ENCODE measurements at places on chromosomes 12 and 14.
A peak's percentile ranks its signal among the peaks of the same experiment; 100 is the strongest.

- DNase-seq, result no peak
Measured at GRCh38 chr14:51119411-51120051, 24.6 kb upstream of the TRIM9 start.

GRCh38 chr12:111227476-111228420, 141.1 kb downstream of the PHETA1 start:
- no peak for DNase-seq

DNA sequence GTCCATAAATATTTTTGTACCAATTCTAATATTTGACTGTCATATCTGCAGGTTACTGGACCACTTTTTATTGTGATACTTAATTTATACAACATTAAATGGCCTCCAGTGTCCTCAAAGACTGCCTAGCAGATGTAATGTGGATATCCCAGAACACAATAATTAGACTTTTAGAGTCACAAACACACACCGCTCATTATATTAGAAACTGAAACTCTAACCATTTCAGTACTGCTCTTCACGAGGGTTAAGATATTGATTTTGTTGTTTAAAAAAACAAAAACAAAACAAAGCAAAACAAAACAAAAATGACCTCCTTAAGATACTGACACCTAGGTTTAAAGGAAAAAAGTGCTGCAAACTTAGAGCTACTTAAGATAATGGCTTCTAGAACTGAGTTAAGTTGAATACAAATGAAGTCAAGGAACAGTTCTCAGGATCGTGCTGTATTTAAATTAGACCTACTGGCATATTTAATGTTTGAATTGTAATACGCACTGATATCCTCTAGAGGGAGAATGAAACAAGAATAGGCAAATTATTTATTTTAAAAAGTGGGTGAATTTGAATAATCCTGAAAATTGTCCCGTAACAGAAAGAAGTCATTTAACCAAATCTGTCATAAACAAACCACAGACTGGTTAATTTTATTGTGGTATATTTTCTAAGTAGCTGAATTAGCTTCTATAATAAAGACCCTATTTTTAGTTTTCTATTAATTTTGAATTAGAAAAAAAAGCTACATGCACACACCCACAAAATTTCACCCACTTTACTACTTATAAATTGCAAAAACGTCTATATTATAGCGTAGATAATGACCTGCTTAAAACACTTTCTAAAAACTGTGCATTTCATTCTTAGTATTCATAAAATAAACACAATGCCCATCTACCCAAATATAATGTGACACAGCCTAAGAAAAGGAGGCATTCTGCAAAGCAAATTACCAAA, 395.2 kb upstream of the DCN start:
- peak; percentile 30 for DNase-seq

GRCh38 chr12:26001530-26001929, 43.0 kb downstream of the RASSF8 start:
- DNase-seq, result no peak

DNA sequence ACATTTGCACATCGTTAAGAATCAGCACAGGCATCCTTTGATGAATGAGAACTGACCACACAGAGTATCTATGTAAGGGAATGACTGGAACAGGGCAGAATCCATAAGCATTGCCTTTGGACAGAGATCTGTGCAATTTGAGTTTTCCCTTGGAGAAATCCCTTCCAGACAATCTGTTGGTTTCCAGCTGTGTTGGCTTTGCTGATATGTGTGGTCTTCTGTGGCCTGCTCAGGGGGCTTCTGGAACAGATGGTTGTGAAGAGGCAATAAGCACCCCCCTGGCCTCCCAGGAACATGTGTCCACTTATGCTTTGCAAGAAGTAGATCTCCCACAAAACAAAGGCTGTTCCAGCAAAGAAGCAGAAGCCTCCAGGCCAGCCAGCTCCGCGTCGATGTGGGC, 111.4 kb upstream of the TMEM132C start:
- no peak for DNase-seq

DNA sequence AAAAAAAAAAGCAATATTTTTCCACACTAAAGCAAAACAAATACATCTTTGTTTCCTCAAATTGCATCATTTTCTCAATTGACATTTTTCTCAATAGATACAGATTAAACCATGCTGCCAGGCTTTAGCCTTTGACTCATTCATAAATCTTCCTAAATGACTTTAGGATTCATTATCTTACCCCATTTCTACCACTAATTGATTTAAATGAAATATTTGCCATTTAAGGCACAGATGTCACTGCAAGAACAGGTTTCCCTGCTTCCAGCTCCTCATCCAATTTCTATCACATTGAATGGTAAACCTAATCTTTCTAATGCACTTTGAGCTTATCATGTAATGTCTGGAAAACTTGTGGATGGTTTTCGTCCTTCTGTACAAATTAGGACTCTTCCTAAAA, 298.7 kb downstream of the RPL10L start:
- DNase-seq, result no peak

- no peak for DNase-seq
Measured at GRCh38 chr14:31283578-31284252, 76.1 kb upstream of the HECTD1 start.

DNA sequence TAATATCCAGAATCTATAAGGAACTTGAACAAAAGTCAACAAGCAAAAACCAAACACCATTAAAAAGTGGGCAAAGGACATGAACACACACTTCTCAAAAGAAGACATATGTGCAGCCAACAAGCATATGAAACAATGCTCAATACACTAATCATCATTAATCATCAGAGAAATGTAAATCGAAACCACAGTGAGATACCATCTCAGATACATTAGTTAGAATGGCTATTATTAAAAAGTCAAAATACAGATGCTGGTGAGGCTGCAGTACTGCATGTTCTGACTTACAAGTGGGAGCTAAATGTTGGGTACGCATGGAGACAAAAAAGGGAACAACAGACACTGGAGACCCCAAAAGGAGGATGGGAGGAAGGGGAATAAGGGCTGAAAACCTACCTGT, 67.1 kb downstream of the BLTP3B start:
- DNase-seq, result no peak

DNA sequence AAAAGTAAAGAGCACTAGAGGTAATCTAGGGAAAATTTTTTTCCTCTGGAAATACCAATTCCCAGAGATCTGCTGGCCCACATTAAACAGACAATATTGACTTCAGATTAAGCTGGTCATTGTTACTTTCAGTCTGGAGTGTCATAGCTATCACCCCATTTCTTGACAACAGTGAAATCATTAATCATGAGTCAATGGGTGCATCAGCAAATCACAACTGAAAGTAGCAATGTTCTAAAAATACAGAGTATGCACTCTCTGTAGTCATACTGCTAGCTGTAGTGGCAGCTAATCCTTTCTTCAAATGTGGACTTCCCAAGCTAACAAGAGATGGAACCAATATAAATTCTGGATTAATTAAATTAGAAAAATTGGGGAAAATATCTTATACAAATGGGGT, 129.9 kb downstream of the CPNE8 start:
- no peak for DNase-seq

GRCh38 chr14:106419376-106419965, 893.1 kb downstream of the TMEM121 start:
- no peak for DNase-seq

DNA sequence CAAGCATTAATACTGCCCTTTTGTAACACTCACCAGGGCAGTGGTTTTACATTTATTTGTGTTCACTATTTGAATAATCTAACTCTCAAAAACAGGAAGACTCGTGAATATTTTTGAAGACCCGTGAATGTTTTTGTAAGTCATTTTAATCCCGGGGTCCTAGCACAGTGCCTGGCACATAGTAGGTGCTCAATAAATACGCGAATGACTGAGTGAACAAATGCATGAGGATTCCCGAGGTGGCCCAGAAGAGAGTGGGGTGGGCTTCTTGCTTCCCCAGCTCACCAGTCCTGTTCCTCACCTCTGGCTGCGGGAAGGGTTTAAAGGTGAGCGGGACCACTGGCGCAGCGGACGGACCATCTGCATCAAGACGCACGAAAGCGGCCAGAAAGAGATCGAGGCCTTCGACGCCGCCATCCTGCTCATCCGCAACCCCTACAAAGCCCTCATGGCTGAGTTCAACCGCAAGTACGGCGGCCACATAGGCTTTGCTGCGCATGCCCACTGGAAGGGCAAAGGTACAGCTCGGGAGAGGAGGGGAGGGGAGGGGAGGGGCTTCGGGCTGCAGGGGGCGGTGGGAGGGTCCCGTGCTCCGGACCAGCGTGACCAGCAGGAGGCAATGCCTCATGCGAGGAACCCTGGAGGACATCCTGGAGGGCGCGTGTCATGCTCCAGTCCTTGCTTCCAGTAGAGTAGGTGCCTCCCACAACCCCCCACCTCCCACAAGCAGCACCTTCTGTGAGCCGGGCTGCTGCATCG, 98.9 kb downstream of the CMKLR1 start:
- no peak for DNase-seq

GRCh38 chr12:53696285-53696654, 20.4 kb upstream of the ATP5MC2 start:
- no peak for DNase-seq

DNA sequence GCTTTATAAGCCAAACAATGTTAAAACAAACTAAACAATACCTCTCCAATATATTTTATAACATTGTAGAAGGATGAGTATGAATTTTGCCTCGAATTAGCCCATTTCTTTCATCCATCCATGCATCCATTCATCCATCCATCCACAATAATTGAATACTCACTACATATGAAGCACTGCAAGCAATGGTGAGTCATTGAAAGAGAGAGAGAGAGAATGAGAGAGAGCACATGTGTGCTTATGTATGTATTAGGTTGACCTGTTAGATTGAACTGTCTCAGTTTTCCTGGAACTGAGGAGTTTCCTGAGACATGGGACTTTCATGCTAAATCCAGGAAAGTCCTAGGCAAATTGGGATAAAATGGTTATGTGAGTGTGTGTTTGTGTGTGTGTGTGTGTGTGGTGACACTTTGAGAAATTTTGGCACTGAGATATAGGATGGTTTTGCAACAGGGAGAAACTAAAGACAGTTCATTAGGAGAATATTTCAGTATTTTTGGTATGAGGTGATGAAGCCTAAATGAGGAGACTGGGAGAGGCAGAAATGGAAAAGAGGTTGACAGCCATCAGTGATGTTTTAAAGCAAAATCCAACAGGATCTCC, 98.4 kb downstream of the C12orf75 start:
- no peak for DNase-seq

DNA sequence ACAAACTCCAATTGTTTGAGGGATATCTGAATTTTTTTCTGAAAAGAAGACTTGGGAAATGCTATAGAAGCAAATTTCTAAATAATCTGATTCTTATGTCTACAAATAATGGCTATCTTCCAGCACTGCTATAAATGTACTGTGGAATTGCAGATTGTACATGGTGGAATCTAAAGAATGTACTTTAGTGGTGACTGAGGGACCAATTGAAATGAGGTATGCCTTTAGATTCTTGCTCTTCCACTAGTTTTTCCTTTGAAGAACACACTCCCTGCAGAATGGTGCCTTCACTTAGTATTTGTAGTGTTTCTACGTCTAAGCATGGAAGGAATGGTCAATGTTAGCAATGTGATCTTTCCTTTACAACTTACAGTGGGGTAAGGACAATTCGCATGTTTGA, 11.7 kb upstream of the PRB4 start:
- DNase-seq, result no peak

GRCh38 chr14:77924141-77924948, 124.4 kb downstream of the ADCK1 start:
- no peak for DNase-seq
